Activated naive CD4-positive, alpha-beta T cell treated with anti-CD3 and anti-CD28 coated beads for 36 hours (primary cell): ENCODE measurements at places on chromosomes 16 and 17.

DNA sequence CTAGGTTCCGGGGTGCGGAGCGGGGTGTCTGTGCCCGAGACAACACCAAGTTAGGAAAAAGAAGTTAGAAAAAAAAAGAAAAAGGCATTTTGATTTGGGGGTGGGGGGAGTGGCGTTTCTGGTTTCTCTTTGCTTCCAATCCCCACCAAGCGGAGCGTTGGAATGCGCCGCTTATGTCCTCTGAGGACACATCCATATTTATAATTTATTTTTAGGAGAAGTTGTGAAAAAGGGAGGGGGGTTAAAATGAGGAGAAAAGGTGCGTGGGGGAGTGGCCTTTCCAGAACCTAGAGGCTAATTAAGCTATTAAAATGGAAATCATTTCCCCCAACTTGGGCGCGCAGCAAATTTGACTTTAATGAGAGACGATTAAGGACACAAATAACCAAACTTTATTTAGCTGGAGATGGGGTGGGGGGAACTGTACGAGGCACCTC is 232.1 kb downstream of the MRTFB start:
- DNase-seq: no peak

DNA sequence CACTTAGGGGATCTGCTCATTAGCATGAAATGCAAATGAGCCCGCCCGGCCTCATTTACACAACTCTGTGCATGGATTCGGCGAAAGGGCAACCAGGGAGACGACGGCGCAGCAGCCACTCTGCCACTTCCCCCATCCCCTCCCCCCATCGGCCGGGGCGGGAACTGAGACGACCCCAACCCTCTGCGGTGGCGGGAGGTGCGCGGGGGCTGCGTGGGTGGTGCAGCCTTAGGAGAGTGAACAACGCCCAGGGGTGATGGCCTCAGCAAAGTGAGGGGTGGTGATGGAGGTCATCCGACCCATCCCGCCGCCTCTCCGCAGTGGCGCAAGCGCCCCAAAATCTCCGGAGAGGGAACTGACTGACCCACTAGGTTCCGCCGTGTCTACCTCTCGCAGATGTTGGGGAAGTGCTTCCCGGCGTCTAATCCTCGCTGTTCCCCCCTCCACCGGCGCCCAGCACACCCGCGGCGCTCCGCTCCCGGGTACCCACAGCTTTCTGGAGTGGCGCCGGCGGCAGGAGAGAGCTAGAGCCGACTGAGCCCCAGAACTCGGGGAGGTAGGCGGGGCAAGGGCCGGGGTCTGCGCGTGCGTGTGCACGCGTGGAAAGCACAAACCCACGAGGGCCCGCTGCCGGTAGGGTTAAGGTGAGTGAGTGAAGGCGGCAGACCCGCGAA is 1.4 kb upstream of the CACNA1G start:
- peak; percentile 59 for DNase-seq

- no peak for DNase-seq
Measured at GRCh38 chr16:80189476-80190175, 351.2 kb upstream of the DYNLRB2 start.

DNA sequence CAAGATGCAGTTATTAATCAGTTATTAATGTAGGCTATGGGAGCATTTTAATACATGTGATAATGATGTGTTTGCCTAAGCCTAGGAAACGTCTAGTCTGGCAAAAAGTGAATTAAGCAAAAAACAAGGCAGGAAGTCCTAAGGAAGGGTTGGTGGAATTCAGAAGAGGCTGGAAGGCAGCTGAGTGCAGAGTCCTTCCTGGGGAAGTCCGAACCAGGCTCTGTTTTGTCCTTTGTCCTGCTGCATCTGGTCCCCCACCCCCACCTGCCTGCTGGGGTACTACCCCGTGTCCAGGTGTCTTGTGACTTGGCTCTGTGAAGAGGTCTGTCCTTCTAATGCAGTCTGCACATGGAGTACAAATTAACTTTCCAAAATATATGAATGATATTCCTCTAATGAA is 1.5 kb upstream of the MYH10 start:
- no peak for DNase-seq

DNA sequence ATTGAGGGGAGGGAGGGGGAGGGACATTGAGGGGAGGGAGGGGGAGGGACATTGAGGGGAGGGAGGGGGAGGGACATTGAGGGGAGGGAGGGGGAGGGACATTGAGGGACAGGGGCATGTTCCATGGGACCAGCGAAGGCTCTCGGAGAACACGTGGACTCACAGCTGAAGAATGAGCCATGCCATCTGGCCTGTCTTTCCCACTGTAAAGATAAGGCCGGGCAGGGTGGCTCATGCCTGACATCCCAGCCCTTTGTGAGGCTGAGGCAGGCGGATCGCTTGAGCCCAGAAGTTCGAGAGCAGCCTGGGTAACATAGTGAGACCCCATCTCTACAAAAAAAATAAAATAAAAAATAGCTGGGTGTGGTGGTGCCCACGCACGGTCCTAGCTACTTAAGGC is 32.5 kb downstream of the RPH3AL start:
- DNase-seq: no peak

DNA sequence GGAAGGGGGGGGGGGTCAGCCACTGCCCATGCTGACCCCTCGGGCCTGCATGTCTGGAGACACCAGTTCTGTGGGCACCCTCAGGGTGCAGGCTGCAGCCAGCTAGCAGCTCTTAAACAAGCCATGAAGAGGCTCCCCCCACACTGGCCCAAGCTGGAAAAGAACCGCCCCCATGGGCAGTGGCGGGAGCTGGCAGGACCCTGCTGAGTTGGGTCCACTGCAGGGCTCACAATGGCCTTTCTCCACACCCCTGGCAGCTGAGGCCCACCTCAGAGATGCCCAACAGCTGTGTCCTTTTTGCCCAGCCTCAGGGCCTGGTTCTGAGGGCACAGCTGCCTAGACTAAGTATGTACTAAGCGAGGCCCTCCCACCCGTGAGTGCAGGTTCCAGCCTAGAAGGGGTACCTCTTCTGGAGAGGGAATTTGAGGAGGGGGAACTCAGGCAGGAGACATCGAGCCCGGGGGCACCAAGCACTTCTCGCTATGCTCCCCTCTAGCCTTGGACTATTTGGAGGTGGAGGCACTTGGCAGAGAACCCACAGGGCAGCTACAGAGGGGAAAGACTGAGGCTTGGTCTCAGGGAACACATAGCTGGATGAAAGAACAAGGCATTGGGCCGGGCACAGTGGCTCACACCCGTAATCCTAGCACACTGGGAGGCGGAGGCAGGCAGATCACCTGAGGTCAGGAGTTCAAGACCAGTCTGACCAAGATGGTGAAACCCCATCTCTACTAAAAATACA is 3.2 kb downstream of the THRA start:
- no peak for DNase-seq

- peak; percentile 34 for DNase-seq
Measured at GRCh38 chr17:1871756-1872155, 42.0 kb downstream of the RPA1 start.

DNA sequence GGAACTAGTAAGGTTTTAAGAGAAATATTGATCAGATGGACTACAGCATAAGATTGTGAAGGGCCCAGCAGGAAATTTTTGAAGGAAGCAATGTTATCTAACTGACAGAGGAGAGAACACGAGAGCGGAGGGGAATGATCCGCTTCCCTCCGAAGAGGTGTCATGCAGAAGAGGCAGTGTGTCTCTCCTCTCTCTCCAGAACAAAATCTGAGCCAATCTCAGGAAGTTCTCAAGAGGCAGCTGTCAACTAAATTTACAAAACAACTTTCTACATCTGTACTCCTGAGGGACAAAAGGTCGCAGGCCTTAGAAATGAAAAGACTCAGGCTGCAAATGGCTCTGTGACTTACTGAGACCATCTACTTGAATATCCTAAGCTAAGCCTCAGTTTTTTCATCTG is 224.6 kb upstream of the CDH5 start:
- no peak for DNase-seq

GRCh38 chr16:35746281-35746962 is 2287.0 kb downstream of the TP53TG3F start:
- DNase-seq: no peak

- DNase-seq: no peak
Measured at GRCh38 chr17:79285973-79286372, 211.3 kb downstream of the ENGASE start.

GRCh38 chr16:49757559-49758069 is 98.3 kb downstream of the ZNF423 start:
- no peak for DNase-seq

GRCh38 chr17:51385208-51385607 is 124.9 kb downstream of the UTP18 start:
- DNase-seq: no peak

- peak; percentile 14 for DNase-seq
Measured at GRCh38 chr17:32596628-32597027, 109.8 kb downstream of the CDK5R1 start.

DNA sequence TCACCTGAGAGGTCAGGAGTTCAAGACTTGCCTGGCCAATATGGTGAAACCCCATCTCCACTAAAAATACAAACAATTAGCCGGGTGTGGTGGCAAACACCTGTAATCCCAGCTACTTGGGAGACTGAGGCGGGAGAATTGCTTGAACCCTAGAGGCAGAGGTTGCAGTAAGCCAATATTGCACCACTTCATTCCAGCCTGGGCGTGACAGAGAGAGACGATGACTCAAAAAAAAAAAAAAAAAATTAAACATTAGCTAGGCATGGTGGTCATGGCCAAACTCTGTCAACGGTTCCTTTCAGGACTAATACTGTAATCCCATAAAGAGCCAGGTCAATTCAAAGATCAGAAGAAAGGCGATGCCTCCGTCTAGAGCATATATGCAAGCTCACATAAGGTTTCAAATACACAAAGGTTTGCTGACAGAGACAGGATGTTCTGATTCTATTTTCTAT is 2.4 kb downstream of the RNF157 start:
- DNase-seq: no peak

GRCh38 chr17:80008383-80008840 is 27.3 kb downstream of the TBC1D16 start:
- DNase-seq: peak; percentile 86

GRCh38 chr16:71927383-71927782 is 32.1 kb downstream of the IST1 start:
- peak; percentile 18 for DNase-seq

DNA sequence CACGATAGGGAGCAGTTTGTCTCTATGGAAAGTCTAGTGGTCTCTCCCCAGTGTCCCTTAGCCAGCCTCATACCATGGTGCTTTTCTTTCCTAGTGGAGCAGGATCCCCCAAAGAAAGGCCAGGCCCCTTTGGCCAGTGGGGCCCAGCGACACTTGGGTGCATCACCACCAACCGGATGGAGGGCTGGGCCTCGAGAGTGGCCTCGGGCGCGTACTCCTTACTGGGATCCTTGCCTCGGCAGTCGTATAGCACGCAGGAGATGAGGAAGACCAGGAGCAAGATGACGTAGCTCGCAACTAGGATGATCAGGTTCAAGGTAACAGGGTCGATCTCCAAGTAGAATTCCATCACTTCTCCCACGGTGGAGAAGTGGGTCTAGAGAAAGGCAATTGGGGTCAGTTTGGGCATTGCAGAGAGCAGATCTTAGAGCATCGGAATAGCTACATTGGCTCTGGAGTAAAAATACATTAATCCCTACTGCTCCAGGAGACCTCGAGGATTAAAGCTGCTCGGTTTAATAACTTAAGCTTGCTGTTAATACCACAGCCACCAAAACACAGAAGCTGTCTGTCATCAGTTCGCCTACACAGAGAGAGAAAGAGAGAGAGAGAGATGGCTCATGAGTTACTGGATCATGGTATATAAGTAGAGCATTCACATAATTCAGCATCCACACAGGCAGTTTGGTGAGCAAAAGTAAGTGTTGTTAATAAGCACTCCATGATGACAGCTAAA is at the start of gene SMIM36:
SMIM36 (minus strand) TSS at position 467 of the 736 bp plus-strand sequence.
- no peak for DNase-seq

DNA sequence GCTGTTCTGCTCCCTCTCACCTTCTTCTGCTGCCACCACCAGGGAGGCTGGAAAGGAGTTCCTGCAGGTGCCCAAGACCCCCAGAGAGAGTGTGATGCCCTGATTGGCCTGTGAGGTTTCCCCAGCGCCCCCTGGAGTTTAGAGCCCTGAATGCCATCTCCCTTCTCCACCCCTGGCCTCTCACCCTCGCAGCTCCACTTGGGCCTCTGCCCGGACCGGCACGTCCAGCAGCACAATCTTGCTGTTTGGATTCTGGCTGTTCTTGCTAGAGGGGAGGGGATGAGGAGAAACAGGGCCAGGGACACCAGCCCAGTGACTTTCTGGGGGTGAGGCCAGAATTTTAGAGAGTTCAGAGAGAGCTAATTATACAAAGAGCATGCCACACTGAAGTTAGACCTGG is 12.5 kb upstream of the FAM171A2 start:
- peak; percentile 27 for DNase-seq

GRCh38 chr16:88880226-88881006 is 14.0 kb upstream of the PABPN1L start:
- no peak for DNase-seq

DNA sequence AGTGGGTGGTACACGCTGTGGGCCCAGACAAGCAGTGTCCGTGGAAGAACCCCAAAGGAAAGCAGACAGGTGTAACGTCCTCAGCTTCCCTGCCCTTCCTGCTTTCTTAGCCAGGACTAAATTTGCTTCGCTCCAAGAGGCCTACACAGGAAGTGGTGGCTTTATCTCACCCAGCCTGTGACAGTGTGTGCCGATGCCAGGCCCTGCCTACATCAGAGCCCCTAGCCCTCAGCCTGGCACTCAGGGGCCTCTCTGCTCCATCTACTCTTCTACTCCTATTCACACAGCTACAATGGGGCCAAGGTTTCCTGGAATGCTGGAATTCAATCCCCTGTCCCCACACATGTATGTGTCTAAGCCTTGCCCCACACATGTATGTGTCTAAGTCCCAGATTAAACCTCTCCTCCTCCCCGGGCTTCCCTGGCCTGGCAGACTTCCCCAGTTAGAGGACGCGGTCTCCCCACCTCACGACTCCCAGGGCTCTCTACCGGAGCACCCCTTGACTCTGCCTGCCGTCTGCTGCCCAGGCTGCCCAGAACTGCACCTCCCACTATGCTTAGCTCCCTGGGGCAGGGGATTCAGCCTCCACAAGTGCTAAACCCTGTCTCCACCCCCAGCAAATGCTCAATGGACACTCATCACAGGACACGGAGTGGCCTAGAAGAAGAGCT is 8.2 kb downstream of the PGAP3 start:
- DNase-seq: peak; percentile 58

- DNase-seq: no peak
Measured at GRCh38 chr16:87880117-87880696, 10.9 kb upstream of the SLC7A5 start.

DNA sequence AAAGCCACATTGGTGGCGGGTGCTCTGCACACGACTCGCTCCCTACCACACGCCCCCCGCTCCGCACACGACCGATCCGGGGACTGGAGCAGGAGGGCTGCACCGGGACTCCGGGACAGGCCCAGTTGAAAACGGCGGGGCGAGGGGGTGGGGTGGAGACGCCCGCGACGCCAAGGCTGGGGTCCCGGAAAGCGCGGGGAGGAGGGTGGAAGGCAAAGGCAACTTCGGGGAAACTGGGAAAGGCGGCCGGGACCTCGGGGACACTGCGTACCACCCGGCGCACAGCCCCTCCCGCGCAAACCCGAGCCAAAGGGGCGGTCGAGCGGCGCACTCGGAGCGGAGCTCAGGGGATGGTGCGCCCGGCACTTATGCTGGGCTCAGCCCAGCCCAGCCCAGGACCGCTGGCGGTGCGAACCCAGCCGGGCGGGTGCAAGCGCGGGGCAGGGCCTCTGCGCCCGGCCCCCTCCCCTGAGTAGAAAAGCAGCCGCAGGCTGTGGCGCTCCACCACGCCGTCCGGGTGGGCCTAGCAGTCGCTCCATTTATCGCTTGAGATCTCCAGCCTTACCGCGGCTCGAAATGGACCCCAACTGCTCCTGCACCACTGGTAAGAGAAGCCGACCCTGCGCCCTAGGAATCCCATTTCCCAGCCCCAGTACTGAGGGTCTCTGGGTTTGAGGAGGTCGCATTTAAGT is at the start of gene MT1M:
MT1M (plus strand) TSS at position 504 of the 692 bp plus-strand sequence; CDS start at position 577, 73 bp downstream.
- no peak for DNase-seq

GRCh38 chr17:7186241-7186640 is 7.1 kb upstream of the ASGR1 start:
- DNase-seq: no peak

- DNase-seq: no peak
Measured at GRCh38 chr16:28986046-28986445, 1.2 kb downstream of the LAT start.
